ENCODE measurements at places on chromosomes 11 and 22.

DNA sequence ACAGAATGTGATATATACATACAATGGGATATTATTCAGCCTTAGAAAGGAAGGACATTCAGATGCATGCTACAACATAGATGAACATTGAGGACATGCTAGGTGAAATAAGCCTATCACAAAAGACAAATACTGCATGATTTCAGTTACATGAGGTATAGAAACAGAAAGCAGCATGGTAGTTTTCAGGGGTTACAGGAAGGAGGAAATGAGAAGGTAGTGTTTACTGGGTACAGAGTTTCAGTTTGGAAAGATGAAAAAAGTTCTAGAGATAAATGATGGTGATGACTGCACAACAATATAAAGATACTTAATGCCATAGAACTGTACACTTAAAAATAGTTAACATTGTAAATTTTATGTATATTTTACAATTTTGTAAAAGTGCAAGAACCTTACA, 266.7 kb upstream of the C11orf87 start:
- DNase-seq = no peak

DNA sequence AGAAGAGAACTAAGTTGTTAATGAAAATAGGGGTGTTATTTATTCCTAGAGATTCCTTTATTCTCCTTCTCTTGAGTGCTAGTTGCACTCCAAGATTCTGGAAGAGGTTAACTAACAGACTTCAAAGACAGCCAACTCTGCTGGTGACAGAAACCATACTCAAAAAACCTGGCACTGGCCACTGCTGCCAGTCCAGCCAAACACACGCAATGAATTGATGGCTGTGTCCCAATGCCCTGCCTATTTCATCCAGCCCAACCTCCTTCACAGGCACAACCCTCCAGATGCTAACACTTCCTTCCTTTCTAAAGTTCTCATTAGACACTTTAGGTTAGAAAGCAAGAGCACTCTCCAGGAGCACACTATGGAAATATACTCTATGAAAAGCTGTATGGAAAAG, 150.8 kb upstream of the C11orf58 start:
- no peak for DNase-seq

- DNase-seq = no peak
Measured at GRCh38 chr11:10377183-10377582, 72.3 kb downstream of the ADM start.

- no peak for DNase-seq
Measured at GRCh38 chr22:41875531-41876270, 39.2 kb downstream of the SHISA8 start.

DNA sequence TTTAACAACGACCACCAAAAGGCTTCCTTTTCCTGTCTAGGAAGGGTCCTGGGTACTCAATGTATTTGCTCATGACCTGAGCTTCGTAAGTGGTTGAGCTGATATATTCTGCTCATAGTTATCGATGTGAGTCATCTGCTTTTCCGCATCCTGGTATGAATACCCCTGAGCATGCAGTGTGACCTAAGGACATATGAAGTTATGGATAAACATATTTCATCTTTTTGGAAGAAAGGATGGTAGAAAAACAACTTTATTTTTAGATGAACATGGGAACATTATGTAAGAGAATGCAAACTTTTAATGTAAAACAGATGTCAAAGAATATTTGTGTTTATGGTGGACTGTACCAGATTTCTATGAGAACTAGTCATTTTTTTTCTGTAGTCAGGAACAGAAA, 28.4 kb downstream of the TRPC6 start:
- no peak for DNase-seq

DNA sequence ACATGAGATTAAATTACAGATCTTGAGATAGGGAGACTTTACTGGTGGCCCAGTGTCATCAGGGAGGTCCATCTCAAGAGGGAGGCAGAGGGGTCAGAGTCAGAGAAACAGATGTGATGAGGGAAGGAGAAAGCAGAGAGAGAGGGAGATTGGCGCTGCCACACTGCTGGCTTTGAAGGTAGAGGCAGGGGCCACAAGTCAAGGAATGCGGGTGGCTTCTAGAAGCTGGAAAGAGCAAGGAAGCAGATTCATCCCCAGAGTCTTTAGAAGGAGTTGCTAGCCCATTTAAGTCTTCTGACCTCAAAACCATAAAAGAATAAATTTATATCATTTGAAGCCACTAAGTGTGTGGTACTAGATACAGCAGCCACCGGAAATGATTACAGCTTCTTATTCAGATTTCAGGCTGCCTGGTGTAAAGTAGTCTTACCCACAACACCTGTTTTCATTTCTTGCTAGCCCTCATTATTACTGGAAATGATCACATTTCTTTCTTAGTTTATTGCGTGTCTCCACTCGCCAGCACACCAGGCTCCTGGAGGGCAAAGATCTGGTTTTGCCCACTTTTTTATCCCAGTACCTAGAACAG, 12.6 kb upstream of the SERPINH1 start:
- no peak for DNase-seq

- no peak for DNase-seq
Measured at GRCh38 chr11:96101146-96101545, 177.2 kb upstream of the MTMR2 start.

- DNase-seq = peak; percentile 24
Measured at GRCh38 chr11:27820249-27820648, 120.0 kb upstream of the BDNF start.

DNA sequence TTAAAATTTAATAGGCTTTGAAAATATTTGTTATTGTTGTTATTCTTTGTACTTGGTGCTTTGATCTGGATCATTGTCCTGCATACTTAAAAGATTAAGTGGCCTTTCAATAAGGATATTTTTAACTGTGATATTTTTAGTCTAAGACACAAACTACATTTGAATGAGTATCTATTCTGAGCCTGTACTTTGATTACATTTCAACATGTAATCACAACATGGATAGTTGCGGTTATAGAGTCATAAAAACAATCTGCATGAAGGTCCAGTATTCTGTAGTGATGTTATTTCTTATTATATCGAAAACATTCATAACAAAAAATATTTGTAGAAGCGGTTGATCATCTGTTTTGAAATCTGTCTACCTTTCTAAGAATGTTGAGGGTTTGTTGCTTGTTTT, 58.6 kb downstream of the HIPK3 start:
- DNase-seq = no peak

DNA sequence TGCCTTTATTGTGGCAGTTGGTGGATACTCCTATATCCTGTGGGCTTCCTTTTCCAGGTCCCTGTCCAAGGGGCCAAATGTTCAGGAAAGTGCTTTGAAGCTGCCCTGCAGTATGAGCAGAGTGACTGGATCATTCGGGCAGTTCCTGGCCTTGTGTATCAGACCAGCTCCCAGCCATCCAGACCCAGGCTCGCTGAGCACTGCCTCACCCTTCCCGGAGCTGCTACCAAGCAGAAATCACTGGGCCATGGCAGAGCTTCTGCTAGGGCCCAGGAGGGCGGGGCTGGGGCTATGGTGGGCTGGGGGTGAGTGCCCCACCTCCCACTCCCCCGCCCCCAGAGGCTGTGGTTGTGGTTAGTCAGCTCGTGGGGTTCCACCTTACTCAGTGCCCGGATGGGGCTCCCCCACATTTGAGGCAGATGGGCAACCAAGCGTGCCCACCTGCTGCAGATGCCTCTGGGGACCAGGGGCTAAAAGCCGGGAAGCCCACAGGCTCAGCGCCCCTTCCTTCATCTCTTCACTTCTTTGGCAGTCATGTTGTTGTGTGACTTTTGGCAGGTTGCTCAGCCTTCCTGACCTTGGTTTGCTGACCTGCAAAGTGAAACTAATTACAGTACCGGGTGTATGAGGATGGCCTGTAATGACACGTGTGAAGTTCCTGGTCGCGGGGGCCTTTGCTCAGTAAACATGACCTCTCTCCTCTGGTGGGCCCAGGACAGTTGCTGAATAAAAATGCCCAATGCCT, 2.1 kb upstream of the LRRC32 start:
- DNase-seq = no peak

DNA sequence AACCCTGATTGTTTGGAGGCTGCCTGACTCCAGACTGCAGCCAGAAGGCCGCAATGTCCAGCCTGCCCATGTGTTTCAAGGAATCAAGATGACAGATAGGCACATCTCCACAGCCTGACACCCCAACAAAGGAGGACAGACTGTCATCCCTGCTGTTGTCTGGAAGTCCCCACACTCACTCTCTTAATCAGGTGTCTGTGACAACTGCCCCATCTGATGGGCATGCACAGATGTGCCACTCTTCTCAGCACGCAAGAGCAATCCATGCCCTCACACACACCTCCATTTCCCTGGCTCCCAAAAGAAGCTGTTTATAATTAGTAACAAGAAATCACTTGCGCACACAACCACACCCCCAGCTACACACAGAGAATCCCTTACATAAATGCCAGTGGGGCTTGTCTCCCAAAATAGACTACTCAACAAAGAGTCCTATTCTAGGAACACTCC, 117.6 kb downstream of the C11orf58 start:
- DNase-seq = no peak

GRCh38 chr11:128532572-128533091, 54.7 kb downstream of the ETS1 start:
- no peak for DNase-seq

- no peak for DNase-seq
Measured at GRCh38 chr22:49998718-49999062, 13.9 kb downstream of the IL17REL start.

- no peak for DNase-seq
Measured at GRCh38 chr11:84408946-84409411, 1122.8 kb upstream of the CCDC90B start.

- DNase-seq = peak; percentile 21
Measured at GRCh38 chr22:31451709-31452571, 37.7 kb downstream of the EIF4ENIF1 start.

DNA sequence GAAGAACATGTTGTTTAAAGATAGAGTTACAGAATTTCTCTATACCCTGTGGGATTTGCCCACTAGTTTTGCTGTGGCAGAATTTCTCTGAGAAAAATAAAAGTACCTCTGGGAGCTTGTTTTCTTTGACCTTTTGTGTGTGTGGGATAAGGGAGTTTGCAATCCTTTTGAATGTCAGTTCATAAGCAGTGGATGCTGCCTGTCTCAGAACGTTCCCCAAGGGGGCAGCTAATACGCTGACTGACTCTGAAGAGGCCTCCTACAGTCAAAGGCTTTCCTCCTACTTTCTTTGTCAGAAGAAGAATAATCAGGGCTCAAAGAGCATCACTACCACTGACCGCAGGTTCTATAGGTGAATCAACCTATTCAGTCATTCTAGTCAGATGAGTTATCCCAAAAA, 140.6 kb downstream of the AASDHPPT start:
- DNase-seq = no peak

DNA sequence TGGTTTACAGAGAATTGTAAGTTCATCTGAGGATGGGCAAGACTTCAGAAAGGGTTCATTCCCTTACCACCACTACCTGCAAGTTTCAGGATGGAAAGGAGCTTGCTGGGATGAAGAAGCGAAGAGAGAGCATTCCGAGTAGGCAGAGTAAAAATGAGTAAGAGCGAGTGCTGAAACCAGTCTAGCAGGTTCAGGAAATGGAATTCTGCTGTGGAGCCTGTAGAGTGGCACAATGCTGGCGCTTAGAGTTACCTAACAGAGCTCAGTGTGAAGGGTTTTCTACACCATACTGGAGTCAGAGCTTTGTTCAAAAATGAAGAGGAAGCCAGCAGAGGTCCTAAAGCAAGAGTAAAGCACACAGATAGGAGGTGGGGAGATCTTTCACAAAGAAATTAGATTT, 179.2 kb upstream of the ZC3H12C start:
- DNase-seq = no peak

GRCh38 chr11:128026596-128026995, 560.8 kb downstream of the ETS1 start:
- DNase-seq = peak; percentile 89

GRCh38 chr22:47775686-47776085, 1013.2 kb downstream of the TBC1D22A start:
- DNase-seq = no peak

DNA sequence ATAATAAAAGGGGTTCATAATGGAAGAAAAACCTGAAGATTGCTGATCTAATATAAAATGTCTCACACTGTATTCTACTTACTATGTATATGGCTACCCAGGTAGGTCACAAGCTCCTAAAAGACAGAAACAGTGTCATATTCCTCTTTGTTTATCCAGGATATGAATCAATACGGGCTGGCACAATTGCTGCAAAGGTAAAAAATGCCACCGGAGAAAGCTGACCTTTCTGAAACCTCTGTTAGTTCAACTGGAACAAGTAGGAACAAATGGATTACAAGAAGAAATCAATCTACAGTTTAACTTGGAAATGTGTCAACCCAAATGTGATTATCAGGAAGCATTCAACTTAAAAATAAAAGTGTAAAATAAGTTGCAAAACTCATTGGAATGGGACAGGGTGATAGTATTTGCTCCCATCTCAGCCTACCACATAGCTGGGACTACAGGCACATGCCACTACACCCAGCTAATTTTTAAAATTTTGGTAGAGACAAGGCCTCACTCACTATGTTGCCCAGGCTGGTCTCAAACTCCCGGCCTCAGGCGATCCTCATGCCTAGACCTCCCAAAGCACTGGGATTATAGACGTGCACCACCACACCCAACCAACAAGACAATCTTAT, 27.6 kb downstream of the SLC35F2 start:
- no peak for DNase-seq

- DNase-seq = no peak
Measured at GRCh38 chr11:888310-889212, 22.0 kb downstream of the CHID1 start.

DNA sequence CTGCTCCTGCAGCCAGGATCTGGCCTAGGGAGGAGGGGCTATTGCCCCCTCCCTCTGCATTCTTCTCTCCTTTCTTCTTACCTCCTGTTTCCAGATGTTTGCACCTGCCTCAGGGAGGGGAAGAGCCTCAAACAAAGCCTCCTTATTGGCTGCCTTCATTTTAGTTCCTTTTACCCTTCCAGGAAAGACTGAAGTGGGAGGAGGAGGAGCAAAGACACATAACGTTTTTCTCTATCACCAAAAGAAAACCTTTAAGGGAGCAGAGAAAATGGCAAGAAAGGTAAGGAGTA, 13.3 kb upstream of the CHRM1 start:
- DNase-seq = no peak

- DNase-seq = no peak
Measured at GRCh38 chr11:34790620-34791019, 125.6 kb downstream of the APIP start.

DNA sequence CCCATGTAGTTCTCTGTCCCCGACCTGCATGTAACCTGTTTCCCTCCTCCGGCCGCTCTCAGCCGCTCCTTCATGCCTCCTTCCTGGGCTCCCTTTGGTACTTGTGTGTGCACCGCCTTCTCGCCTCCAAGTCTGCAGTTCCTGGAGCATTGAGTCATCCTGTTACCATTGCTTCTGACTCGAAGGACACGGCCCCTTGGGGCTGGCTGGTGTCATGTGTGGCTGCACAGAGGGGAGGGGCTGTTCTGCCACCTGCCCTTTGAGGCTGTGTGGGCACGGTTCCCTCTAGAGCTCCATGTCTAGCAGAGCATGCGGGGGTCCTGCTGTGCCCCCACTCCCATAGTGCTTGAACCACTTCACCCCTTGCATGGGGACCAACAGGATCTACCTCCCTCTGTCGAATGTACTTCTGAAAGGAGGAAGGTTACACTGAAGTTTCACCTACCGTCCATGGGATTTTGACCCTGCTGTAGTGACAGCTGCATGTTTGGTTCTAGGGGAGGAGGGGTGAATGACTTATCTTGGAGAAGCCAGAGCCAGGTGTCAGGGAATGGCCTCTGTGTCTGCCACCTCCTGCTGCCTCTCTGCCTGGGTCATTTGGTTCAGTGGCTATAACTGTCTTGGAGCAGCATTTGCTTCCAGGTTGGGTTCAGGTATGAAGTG, 39.6 kb downstream of the BCR start:
- DNase-seq = no peak
